ENCODE measurements at places on chromosomes 1 and 21.

DNA sequence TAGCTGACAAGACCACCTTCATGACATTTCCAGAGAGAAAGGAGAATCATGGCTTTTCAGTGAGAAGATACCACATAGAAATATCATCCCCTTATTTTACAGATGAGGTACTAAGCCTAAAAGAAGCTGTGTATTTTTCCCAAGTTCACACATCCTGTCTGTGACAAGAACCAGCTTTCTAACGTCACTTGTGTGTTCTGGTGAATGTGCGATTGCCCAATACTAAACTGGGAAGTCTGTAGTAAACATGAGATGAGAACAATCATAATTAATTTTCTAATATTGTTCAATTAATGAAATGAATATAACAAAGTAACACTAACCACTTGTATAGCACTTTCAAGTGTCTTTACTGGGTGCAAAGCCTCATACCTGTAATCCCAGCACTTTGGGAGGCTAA is 46.0 kb downstream of the PTGER3 start:
- no peak for DNase-seq

- peak; percentile 60 for DNase-seq
Measured at GRCh38 chr1:13730751-13731482, 30.9 kb downstream of the PRDM2 start.

- DNase-seq = no peak
Measured at GRCh38 chr1:68273530-68273929, 41.2 kb upstream of the WLS start.

- no peak for DNase-seq
Measured at GRCh38 chr21:17200250-17200649, 312.6 kb upstream of the CXADR start.

DNA sequence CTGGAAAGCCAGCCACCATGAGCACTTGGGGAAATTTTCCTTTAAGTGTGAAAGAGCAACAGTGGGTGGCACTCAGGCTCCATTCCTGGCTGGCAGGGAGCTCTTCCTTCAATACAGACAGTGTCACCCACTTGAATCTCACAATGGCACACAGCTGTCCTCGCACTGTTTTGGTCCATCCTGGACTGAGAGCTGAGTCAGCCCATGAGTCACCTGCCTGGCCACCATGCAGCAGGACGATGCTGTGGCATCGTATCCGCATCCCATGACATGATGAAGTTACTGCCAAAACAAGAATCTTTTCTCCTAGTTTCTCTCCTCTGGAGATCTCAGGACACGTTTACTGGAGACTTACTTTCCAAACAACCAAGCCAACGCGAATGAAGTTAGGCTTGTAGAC is 6.0 kb downstream of the TMPRSS2 start:
- DNase-seq = no peak

DNA sequence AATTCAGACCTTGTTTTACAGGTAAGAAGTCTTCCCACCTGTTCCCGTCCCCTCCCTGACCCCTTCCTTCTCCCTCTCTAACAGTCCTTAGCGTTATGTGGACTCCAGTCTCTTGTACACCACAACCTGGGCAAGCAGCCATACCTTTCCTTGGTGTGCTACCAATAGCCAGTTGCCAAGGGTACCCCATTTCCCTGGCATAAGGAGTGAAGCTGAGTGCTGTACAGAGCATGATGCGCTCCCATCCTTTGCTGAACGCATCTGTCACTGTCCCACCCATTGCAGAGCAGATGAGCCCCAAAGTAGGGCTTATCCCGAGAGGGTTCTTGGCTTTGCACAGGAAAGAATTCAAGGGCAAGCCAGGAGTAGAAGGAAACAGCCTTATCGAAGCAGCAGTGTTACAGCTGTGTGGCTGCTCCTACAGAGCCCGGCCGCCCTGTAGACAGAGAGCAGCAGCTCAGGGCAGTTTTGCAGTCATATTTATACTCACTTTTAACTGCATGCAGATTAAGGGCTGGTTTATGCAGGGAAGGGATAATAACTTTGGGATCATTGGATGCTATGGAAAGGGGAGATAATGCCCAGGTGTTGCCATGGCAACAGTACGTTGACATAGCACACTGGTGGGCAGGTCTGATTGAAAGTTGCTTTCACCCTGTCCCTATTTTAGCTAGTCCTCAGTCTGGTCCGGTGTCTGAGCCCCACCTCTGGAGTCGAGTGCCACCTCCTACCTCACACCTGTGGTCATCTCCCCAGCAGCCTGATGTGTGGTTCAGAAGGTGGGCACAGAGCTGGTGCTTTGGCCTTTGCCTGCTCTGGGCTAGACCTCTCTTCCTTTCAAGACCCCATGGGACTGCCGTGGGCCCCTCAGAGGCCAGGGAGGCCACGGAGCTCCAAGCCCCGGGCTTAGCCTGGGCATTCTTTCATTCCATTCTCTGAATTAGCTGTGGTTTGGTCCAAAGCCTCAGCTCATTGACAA is 5.1 kb downstream of the FHAD1 start:
- DNase-seq = no peak

DNA sequence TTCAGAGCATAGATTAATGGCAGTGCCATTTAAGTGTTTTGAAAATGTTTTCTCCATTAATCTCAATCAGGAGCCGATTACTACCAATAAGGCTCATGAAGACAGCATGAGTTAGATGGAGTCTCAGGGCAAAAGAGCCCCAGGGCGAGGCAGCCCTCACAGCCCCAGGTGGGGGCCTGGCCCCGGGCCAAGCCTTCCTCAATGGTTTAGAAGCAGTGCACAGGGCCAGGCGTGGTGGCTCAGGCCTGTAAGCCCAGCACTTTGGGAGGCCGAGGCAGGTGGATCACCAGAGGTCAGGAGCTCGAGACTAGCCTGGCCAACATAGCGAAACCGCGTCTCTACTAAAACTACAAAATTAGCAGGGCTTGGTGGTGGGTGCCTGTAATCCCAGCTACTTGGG is 348.1 kb upstream of the VAMP3 start:
- no peak for DNase-seq

GRCh38 chr21:32477424-32477745 is 64.9 kb downstream of the EVA1C start:
- no peak for DNase-seq

GRCh38 chr1:64047549-64047996 is 155.8 kb upstream of the UBE2U start:
- no peak for DNase-seq

DNA sequence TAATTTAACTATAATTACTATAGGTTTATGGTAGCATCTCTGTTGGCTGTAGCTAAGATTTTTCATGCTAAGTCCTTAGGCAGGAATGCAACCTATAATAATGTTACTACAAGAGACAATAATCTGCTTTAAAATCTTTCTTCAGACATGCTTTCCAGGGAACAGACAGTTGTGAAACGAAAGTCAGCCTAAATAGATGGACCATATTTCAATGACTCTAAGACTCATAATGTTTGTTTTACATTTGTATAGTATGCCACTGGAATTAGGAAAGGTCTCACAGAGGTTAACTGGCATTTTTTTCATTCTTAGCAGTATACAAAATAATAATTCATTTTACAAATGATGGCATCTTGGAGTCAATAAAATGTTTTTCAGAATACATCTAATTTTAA is 8.1 kb downstream of the RERE start:
- no peak for DNase-seq

GRCh38 chr1:217891966-217892365 is 260.8 kb downstream of the SPATA17 start:
- DNase-seq = no peak

- no peak for DNase-seq
Measured at GRCh38 chr1:48794816-48795215, 18.1 kb upstream of the BEND5 start.

DNA sequence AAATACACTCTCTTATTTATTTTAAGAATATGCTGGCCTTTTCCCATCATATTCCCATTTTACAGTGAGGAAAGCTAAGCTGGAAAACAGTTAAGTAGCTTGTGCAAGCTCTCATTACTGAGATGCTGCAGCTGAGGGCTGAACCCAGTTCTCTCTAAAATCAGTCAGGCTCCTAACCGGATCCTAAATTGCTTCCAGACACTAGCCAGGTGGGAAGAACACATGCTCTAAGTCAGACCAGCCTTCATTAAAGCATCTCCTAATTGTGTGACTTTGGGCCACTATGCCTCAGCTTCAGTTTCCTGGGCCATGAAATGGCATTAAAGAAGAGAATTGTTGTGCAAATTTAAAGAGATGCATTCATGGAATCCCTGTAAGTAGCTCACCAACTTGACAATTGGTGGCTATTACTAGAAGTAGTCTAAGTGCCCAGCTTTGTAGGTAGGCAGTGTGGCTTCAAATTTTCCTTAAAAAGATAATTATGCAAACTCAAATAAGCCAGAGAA is 228.4 kb downstream of the DAB1 start:
- DNase-seq = no peak

DNA sequence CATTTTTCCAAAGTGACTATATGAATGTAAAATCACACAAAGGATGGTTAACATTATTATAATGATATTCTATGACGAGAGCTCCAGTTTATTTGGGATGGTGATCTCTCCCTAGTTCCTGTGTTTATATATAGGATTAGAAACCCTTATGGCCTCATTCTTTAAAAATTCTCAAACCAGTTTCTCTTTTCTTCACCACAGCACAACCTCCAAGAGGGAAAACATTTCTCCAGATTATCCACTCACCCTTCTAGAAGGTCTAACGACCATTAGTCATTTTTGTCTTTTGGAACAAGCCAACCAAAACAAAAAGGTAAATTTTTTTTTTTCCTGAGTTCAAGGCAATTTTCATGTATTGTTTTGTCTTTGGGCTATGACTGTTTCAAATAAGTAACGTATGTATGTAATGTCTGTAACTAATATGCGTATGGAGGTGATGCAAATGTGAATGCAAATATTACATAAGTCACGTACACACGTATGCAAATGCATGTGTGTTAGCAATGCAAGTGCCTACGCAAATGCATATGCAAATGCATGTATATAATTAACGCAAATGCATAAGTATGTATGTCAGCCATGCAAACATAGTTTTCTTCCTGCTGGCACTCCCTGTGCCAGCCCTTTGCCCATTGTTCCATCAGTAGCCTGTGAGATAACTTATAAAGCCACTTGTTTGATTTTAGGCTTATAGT is 72.5 kb upstream of the MORC3 start:
- no peak for DNase-seq

- DNase-seq = no peak
Measured at GRCh38 chr1:206015071-206015470, 8.6 kb downstream of the CTSE start.

GRCh38 chr1:168582688-168583336 is 6.4 kb downstream of the XCL1 start:
- no peak for DNase-seq

GRCh38 chr1:1920057-1920607 is 1.1 kb upstream of the TMEM52 start:
- DNase-seq = no peak

DNA sequence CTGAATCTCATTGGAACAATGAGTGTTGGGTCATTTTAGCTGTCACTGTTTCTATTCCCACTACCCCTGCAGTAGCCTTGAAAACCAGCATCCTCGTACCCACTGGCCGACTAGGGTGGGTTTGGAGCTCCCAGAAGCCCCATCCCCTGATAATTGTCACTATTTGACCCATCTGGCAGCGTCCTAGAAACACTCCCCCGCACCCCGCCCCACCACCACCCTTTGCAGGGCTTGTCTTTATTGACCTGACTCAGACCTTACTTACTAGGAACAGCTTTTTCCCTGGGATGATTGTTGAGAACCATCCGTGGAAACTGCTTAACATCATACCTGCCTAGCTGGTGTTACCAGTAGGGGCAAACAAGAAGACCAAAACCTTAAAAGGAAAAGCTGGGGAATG is 28.4 kb upstream of the AGPAT3 start:
- DNase-seq = no peak

DNA sequence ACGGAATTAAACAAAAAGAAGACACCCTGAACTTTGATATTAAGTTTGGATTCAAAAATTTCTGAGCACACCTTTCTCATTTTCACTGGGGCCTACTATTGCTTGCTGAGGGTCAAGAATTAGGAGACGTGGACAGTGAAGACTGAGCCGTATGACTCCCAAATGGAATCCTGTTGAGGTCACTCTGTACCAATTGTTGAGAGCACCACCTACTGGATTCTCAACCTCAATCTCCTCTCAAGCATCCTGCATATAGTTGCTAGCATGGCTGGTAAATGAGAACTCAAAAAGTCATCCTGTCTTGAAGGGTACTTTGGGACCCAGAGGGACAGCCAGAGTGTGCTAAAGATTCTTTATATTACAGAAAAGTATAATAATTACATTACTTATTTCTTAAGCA is 20.2 kb upstream of the MTR start:
- no peak for DNase-seq

DNA sequence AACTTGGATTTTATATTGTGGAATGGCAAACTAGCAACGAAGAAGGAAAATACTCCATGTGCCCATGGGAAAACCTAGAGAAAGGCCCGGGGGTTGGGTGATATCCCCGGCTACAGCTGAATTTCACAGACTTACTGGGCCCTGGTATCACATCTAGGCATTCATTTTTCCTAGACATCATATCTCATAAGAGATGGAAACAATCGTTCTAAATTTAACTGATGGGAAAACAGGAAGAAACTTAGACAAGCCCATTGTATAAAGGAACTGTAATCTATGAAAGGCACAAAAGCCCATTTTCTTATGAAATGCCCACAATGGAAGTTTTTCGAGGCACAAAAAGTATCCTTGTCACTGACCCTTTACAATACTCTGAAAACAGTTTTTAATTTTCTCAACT is 407.9 kb upstream of the LYPLAL1 start:
- DNase-seq = no peak

GRCh38 chr1:183470961-183471742 is 1.1 kb upstream of the SMG7 start:
- DNase-seq = peak; percentile 41

DNA sequence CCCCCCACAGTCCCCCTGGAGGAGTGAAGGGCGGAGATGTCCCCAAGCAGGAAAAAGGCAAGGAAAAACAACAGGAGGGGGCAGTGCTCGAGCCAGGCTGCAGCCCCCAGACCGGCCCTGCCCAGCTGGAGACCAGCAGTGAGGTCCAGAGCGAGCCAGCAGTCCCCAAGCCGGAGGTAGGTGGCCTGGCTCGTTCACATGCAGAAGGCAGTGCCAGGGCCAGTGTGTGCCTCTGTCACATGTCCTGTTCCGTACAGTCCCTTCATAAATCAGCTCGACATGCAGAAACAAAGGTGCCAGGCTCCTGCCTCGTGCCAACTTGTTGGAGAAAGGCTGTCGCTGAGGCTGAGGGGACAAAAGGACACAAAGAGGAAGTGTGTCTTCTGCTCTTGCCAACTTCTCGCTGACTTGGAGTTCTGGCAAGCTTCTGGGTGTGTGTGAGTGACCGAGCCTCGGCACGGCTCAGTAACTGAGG is 24.1 kb upstream of the MPZL1 start:
- no peak for DNase-seq

All from stimulated activated CD8-positive, alpha-beta memory T cell treated with anti-CD3 and anti-CD28 coated beads, Interleukin-2, amount 100 ng/mL, for 1 hour (primary cell).